Stimulated activated CD8-positive, alpha-beta memory T cell treated with anti-CD3 and anti-CD28 coated beads, Interleukin-4, amount 100 ng/mL, for 48 hours (primary cell): ENCODE measurements at places on chromosomes 4 and X.

DNA sequence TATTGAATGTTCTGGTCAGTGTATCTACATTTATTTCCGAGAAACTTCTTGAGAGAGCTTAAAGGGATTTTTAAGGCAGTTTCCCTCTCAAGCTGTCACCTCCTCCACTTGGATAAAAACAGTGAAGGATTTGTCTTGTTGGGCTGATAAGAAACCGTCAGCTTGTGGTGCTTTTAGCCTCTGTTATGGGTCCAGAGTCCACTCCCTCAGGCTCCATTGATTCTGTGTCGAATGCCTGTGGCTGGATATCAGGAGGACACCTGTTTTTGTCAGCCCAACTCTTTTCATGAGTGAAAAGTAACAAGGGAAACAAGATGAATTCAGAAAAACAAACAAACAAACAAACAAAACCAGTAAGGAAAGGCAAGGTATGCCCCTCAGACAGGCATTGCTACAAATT lies 12.4 kb downstream of the CLCN4 start:
- DNase-seq = no peak

DNA sequence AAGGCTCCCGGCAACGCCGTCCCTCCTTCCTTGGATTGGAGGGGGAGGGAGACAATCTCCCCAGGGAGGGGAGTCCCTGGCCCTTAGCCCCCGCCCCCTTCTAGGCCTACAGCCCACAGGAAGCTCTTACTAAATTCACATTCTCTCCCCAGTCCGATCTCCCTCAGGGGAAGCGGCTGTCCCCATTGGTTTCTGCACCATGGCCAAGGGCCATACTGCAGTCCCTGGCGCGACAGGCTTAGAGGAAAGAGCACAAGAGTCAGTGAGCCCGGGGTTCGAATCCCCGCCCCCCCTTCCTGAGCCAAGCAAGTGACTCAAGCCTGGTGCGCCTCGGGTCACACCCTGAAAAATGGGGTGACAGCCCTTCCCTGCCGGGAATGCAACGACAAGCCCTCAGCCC lies 1.1 kb downstream of the ABLIM2 start:
- no peak for DNase-seq

GRCh38 chrX:118493016-118493415 lies 2.6 kb upstream of the DOCK11 start:
- DNase-seq = no peak

DNA sequence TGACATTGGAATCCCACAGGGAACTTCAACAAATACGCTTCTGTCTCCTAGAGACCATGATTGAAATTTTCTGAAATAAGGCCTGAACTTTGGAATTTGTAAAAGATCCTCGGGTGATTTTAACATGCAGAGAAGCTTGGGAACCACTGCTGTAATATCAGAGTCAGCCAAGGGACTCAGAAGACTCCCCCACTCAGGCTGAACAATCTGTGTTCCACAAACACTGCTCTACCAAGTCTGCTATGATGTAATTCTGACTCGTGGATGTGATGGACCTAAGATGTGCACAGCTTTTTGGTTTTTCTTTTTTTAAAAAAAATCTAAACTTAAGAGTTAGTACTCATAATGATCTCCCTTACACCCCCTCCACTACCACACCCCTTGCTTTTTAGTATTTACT lies 26.0 kb downstream of the LRP2BP start:
- DNase-seq = no peak

DNA sequence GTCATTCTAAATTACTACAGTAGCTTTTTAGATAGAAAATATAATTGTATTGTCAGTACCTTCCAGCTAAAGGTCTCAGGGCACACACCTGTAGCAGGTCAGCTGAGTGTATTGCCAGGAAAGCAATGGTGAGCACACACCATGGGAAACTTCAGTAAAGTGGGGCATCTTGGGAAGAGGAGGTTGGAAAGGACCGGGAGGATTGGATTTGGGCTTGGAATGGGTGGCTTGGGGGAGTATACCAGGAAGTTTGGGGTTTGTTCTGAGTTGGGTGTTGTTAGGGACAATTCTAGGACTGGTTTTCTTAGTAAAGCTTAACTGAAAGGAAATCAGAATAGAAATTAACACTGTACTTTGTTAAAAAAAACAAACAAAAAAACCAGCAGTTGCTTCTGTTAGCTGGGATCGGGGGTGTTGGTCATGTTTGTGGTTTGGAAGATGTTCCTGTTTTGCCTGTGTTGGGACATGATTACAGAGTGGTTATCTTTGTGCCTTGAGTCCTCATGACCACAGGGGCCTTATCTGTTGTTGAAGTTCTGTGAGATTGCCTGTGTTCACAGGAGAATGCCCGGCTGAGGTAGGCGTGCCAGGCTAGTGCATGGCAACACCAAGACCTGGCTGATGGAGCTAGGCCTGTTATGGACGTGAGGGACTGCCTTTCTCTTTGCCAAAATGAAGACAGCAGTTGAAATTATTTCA lies 35.1 kb downstream of the PRIMPOL start:
- DNase-seq = no peak

DNA sequence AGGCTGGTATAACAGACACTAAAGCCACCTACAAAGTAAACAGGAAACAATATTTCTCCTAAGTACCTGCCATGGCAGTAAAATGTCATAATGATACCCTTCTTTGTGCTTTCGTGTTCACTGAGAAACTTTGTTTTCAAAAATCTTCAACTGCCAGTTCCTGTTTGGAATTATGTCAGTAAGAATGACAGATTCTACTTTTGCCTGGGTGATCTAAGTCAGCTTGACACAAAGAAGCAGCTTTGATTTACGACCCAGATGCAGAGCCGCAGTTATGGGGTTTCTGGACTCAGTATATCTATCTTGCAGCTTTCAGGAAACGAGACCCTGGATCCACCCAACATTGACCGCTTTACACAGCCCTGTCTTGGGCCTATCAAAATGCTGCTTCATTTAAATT lies 71.2 kb downstream of the SNX25 start:
- DNase-seq = no peak

- no peak for DNase-seq
Observed at GRCh38 chr4:139768896-139769295, 103.3 kb downstream of the MGST2 start.

DNA sequence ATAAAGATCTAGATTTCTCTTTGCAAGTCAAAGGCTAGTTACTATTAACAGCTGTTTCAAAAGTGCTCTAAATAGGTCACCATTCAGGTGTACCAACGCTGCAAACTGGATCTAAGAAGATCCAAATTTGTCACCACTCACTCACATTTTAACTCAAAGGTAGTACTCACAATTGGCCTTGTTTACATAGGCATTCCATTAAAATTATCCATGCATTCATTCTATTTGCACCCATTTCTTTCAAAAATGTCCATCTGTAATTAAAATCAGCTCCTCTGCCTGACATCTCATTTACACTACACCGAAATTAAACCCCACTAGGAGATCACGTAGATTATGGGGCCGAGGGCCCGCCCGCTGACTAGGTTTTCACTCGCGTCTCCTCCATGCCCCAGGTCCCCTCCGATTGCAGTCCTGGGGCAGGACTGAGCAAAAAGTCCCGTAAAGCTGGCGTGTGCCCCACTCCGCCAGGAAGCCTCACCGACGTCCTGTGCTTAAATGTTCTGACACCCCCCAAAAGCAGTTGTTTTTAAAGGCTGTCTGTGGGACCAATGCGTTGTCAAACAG lies 1.3 kb upstream of the ING2 start:
- no peak for DNase-seq
